Activated CD8-positive, alpha-beta memory T cell treated with anti-CD3 and anti-CD28 coated beads, Interleukin-2, amount 10 ng/mL, durations not matched to agents 7 days and 5 days (primary cell): ENCODE measurements at places on chromosomes 7 and 10. TPM values are rescaled to one million over a fixed set of nuclear protein-coding genes. Genes with fewer than 3 reads are reported as not detected.
A peak's percentile ranks its signal among the peaks of the same experiment; 100 is the strongest.

DNA sequence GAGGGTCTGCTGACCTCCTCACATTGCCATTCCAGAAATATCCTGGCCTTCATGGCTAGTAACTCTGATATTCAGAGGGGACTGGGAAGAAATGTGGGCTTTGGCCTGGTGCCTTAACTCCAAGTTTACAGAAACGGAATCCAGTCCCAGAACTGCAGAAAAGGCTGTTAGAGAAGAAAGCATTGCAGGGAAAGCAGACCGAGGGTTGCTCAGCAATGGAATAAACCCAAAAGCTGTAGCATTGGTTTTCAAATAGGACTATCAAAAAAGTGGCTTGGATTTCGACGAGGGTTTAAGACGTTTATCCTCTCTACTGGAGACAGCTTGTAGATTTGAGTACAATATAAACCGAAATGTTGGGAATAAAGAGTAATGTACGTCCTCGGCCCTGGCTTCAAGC is 425.8 kb upstream of the FOXK1 start:
- no peak for DNase-seq

Gene NUTM2D
- total RNA-seq, result 3.0 TPM

Gene VWDE
- 4.6 TPM for total RNA-seq

GRCh38 chr7:70063927-70064326 is 465.7 kb downstream of the AUTS2 start:
- DNase-seq, result no peak

Gene MAGI2
- total RNA-seq, result 0.19 TPM

DNA sequence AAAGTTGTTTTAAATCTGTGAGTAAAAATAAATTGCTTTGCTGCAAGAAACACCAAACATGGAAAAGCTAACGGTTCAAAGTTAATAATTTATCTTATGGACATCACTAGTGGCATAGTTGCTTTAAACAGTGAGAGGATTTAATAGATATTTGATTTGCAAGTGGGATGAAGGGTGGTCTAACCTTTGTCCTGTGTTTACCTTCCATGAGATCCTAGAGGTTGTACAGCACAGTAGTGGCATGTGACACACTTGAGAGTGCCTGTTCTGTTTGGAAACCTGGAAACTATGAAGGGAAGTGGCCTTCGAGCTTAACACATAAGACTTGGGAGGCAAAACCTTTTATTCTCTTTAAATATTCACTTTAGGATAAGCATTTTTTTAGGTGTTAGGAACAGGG is 16.0 kb downstream of the EGFR start:
- no peak for DNase-seq

GRCh38 chr7:47941136-47941844 is 7.0 kb downstream of the PKD1L1 start:
- DNase-seq, result no peak

DNA sequence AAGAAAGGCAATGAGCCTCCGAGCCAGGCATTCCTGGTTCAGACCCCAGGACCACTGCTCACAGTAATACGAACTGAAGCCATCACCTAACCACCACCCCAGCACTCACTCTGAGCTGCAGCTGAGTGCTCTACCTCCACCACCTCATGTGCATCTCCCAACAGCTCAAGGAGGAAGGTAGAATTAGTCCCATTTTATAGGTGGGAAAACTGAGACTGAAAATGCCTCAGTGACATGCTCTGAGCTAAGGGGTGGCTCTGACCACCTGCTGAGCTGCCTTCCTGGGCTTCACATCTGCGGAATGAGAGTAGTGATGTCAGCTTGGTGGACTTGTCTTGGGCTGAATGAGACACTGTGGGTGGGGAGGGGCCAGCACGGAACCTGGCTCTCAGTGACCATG is 159.7 kb upstream of the UNC5B start:
- DNase-seq, result no peak

- DNase-seq, result no peak
These were observed 32.0 kb downstream of the ANTXRL start for GRCh38 chr10:46318799-46319198.

Gene ITPRID1
- total RNA-seq, result not detected

Gene ZNF503
- total RNA-seq, result 0.35 TPM

- no peak for DNase-seq
These were observed 43.7 kb upstream of the WASL start for GRCh38 chr7:123792547-123792946.

Gene LEP
- not detected for total RNA-seq

Gene HECTD2
- 3.8 TPM for total RNA-seq

Gene AS3MT
- total RNA-seq, result not detected

DNA sequence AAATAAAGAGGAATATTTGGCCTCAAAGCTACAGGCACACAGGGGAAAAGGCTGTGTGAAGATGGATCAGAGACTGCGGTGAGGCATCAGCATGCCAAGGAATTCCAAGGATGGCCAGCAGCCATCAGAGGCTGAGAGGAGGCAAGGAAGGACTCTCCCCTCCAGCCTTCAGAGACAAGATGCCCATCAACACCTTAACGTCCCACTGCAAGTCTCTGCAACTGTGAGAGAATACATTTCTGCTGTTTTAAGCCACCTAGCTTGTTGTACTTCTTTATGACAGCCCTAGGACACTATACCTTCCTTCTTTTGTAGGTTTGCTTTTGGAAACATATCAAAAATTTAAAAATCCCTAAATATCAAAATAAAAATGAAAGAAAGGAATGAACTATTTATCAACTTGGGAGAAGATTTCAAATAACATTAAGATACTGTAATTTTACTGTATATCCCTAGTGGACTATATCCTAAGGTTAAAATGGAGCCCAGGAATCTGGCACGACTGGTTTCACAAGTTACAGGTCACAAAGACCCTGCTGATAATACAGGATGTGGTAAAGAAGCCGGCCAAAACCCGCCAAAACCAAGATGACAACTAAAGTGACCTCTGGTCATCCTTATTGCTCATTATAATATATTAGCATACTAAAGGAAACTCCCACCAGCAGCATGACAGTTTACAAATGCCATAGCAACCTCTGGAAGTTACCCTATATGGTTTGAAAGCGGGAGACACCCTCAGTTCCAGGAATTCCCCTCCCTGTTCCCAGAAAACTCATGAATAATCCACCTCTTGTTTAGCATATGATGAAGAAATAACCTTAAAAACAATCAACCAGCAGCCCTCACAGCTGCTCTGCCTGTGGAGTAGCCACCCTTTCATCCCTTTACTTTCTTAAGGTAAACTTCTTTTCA is 185.2 kb downstream of the AVL9 start:
- DNase-seq, result no peak

GRCh38 chr10:29735628-29736365 is 101.0 kb upstream of the SVIL start:
- peak; percentile 82 for DNase-seq

Gene THNSL1
- 3.5 TPM for total RNA-seq

DNA sequence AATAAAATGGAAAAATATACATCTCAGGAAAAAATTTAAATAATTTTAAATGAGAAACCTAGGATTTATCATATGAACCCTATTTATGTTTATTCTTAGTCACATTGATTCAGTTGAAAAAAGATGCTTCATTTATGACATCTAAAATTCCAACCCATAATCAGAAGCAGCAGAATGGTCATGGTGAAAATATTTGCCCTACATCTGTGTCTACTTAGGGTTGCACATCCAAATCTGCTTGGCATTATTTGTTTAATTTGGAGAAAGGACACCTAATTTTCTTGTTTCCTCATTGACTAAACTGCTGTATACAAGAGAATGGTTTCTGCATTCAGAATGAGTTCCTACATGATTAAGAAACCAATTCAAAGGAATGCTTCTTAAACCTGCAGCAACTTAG is 72.9 kb upstream of the SKAP2 start:
- no peak for DNase-seq

GRCh38 chr10:3791974-3792633 is 7.1 kb upstream of the KLF6 start:
- DNase-seq, result no peak

DNA sequence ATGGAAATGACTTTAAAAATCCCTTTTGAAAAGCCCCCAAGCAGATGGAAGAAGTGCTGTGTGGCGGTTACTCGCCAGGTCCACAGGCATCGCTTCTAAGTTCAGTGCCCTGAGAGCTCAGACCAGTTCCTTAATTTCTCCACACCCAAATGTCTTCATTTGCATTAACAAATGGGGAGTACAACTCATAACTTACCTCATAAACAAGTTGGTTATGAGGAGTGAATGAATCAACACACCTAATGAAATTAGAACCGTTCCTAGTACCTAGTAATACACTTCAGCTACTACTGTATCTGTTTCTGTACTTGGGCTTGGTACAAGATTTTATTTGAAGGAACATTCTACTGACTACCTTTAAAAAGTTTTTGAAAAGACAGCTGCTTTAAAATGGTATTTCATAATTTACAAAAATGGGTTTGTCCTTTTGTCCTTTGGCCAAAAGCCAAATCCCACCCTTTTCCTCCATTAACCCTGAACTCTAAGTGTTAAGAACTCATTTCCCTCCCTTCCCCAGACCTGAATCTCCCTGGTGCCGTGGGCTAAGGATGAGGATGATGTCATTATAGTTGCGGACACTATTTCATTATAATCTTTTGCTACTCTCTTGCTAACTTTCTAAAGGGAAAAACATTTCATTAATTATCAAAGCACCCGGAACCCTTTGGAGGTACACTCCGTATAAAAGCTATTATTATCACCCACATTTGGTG is 221.5 kb upstream of the CELF2 start:
- DNase-seq, result no peak

GRCh38 chr7:52876402-52876801 is 159.0 kb upstream of the POM121L12 start:
- DNase-seq, result no peak

- no peak for DNase-seq
These were observed 25.4 kb downstream of the CYP2C9 start for GRCh38 chr10:94963901-94964300.

Gene ARPC1B
- total RNA-seq, result 388 TPM

Gene MPP7
- 3.7 TPM for total RNA-seq

Gene SNCG
- not detected for total RNA-seq

- DNase-seq, result no peak
These were observed 196.8 kb downstream of the ADRA2A start for GRCh38 chr10:111273635-111274034.

DNA sequence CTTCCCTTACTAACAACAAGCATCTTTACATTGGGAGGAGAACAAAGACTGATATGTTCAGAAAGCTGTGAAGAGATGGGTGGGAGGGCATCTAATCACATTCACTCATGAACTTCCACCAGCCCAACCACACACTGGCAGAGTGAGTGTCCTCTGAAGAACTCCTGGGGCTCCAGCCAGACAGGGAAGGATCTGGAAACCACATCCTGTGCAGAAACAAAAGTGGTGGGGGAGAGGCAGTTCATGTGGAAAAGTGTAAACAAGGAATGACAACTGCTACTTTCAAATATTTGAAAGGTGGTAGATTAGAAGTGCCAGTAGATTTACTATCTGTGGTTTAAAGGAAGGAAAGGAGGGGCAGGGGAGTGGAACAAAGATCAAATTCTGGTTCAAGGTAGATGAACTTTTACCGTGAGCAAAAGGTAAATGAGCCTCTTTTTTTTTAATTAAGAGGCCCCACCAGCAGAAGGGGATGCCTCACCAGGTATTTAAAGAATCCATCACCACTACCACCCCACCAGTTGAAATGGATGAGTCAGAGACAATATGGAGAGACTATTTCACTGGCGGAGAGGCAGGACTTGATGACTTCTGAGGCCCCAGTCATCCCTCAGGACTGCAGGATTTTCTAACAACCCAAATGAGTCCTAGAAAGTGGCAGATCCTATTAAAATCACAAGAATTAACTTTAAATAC is 34.5 kb downstream of the GOT1 start:
- DNase-seq, result no peak

Gene CPXM2
- total RNA-seq, result not detected

Gene RBP3
- total RNA-seq, result not detected

Gene GNGT1
- not detected for total RNA-seq

DNA sequence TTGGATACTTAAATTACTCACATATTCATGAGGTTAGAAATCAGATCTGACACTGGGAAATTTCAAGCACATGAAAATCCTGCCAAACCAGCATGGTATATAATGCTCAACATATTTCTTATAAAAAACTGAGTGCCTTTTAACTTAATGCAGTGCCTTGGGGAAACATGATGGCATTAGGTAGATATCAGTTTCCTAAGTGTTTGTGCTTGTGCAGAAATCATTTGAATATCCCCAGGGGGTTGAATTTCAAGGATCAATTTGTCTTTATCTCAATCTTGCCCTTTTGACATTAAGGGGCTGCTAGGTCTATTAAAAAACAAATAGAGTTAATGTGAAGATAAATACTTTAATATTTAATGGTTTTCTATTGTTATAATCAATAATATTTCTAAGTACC is 396.3 kb downstream of the SORCS1 start:
- DNase-seq, result no peak

GRCh38 chr7:30866939-30867338 is 44.7 kb upstream of the AQP1 start:
- no peak for DNase-seq
